ENCODE measurements at places on chromosomes 11 and 22.

DNA sequence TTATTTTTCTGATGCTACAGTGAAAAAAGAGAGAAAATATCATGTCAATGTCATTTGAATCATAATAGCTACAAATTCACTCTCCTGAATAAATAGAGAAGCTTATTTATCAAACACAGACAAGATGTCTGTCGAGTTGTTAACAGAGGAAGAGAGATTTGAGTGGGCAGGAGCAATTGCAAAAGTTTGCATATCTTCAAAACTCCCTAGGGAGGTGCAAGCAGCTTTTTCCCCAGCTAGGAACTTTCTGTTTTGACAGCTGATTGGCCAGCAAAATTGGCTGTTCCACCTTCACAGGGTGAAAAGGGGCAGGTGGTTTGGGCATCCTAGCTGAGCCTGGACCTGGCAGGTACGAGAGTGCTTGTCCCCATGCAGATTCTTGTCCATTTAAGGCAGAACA, 98.2 kb downstream of the NTM start:
- DNase-seq = no peak

GRCh38 chr22:27994481-27995331, 75.7 kb upstream of the PITPNB start:
- peak; percentile 37 for DNase-seq

- no peak for DNase-seq
Measured at GRCh38 chr11:100908746-100909145, 220.9 kb downstream of the PGR start.

DNA sequence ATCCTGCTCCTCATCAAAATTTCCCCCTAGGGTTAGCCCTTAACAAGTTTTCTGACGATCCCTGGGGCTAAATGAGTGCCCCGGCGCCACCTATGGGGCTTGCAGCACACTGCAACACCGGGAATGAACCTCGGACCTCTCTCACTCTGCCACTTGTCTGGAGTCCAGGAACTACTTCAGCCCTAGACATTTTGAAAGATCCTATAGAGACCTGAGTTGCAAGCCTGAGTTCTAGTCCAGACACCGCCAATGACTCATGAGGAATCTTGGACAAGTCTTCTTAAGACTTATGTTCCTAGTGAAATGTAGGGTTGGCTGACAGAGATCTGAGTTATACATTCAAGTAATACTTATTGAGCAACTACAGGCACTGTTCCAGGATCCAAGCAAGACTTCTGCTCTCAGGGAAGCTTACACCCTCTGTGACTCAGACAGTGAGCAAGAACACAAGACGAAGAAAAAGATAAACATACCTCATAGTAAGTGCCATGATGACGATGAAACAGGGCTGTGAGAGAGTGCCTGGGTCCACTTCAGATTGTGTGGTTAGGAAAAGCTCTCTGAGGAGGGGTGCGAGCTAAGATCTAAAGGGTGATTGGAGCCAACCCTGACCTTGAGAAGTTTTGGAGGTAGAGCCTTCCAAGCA, 10.2 kb upstream of the STK33 start:
- DNase-seq = no peak

DNA sequence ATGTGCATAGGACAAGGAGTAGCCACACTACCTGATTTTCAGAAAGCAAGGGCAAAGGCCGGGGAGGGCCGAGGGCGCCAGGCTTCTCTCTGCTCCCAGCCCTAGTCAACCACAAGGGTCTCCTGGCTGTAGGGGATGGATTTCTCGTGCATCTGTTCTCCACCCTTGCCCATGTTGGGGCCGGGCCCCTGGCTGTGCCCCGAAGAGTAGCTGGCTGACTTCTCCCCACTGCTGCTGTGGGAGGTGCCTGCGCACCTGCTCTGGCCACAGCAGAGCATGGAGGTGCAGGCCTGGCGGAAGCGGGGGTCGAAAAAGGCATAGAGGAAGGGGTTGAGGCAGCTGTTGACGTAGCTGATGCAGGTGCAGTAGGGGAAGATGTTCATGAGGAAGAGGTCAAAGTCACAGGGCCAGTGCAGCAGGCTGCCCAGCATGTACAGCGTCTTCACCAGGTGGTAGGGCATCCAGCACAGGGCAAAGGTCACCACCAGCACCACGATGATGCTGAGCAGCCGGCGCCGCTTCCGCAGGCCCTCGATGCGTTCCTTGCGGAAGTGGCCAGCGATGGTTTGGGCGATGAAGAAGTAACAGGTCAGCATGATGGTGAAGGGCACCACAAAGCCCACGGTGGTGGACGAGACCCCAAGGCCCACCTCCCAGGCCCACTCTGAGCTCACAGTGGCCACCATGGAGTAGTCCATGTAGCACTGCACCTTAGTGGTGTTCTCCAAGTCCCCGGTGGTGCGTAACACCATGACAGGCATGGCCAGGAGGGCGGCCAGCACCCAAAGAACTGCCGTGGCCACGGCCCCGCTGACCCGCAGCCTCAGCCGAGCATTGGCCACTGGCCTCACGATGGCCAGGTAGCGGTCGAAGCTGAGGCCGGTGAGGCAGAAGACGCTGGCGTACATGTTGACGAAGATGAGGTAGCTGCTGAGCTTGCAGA, 1.0 kb downstream of the APLNR start:
- no peak for DNase-seq

DNA sequence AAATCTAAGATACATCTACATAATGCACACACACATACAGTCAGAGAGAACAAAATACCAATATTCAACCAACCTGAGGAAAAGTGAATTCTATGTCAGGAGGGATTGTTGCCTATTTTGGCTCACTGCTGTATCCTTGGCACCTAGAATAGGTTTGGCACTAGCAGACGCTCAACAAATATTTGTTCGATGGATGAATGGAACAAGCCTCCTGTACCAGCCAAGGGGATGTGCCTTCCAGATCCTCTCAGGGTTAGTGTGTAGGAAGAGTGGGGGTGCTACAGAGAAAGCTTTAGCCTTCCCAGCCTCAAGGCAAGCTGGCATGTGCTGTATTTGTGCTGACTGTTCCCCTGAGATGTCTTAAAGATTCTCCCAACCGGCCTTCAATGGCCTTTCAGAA, 23.3 kb upstream of the POU2AF1 start:
- DNase-seq = peak; percentile 64
